Jurkat, Clone E6-1 (cell line): ENCODE measurements at places on chromosomes 3 and 15.

- no peak for DNase-seq
Observed at GRCh38 chr3:9204253-9204992, 45.0 kb downstream of the SRGAP3 start.

DNA sequence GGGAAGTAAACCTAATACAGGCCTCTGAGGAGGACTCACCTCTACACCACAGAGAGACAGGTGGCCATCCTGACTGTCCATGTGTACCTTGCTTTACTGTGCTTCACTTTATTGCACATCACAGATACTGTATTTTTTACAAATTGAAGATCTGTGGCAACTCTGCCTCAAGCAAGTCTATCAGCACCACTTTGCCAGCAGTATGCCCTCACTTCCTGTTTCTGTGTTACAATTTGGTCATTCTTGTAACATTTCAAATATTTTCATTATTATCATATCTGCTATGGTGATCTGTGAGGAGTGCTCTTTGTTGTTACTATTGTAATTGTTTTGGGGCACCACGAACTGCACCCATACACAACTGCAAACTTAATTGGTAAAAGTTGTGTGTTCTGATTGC, 78.0 kb downstream of the BBX start:
- DNase-seq: no peak

DNA sequence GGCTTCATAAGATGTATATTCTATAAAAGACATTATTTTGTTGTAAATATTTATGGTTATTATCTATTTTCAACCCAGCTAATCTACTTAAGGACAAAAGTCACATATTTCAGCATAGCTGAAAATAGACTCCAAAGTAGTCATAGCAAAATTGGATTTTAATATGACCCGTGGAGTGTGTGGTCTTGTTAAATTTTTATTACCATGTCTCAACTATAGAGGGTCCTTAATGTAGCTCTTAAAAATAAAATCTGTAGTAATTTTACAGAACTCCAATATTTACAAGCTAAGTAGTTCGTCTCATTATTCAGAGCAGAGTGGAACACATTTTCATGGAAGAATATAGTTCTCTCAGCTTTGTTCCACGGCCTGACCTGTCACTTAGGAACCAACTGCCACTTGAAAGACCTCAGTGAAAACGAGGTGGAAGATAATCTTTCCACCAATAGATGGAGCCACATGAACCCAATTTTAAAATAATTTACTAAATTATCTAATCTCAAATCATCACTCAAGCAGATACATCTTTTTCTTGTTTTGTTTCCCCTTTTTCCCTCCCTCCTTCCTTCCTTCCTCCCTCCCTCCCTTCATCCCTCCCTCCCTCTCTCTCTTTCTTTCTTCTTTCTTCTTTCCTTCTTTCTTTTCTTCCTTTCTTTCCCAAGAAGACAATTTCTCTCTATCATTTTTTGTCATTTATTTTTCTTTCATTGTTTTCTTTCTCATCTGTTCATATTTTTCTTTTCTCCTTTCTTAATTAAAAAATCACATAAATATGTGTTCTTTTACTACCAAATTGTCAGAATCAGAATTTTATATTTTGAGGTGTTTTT, 97.2 kb downstream of the CLDN1 start:
- peak; percentile 12 for DNase-seq

DNA sequence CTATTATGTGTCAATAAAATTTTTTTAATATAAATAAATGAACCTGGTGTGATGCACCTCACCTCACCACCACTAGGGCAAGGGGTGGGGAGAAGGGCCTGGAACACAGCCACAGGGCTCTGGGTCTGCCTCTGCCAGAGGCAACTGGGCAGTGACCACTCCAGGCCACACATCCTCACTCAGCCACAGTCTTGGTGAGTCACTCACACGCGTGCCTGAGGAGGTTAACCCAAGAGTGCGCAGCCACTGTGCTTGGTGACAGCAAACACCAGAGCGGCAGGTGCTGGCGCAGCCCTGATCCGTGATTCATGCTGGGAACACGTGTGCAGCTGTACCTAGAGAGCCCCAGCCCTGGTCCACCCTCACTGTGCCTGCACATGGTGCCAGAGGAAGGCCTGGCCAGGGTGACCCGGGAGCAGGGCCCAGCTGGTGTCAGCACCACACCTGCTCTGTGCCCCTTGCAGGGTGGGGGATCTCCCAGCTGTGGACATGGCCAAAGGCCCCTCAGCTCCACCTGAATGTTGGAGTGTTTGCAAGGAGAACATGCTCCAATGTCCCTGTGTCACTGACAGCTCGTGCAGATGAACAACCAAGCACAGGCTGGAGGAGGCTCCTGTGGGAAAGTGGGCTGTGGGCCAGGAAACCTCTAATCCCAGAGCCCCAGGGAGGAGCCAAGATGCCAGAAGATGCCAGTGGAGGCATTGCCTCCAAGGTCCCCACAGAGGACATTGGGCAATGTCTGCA, 2.1 kb downstream of the SLC41A3 start:
- no peak for DNase-seq

- no peak for DNase-seq
Observed at GRCh38 chr3:45626096-45626887, 31.7 kb downstream of the LIMD1 start.

DNA sequence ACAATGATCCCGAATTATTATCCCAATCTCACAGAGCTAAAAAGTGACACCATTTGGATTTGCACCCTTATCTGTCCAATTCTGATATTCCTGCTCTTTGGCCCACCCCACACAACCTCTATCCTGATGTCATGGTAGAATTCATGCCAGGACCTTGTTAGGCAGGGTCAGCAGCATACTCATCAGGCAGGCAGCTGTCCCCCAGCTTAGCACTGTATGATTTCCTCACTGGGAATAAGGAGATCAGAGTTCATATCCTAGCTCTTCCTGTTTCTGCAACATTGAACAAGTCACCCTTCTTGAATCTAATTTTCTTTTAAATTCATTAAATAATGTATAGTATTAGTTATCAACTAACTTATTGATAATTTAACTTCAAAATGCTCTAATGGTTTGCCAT, 12.0 kb upstream of the C3orf80 start:
- DNase-seq: no peak

DNA sequence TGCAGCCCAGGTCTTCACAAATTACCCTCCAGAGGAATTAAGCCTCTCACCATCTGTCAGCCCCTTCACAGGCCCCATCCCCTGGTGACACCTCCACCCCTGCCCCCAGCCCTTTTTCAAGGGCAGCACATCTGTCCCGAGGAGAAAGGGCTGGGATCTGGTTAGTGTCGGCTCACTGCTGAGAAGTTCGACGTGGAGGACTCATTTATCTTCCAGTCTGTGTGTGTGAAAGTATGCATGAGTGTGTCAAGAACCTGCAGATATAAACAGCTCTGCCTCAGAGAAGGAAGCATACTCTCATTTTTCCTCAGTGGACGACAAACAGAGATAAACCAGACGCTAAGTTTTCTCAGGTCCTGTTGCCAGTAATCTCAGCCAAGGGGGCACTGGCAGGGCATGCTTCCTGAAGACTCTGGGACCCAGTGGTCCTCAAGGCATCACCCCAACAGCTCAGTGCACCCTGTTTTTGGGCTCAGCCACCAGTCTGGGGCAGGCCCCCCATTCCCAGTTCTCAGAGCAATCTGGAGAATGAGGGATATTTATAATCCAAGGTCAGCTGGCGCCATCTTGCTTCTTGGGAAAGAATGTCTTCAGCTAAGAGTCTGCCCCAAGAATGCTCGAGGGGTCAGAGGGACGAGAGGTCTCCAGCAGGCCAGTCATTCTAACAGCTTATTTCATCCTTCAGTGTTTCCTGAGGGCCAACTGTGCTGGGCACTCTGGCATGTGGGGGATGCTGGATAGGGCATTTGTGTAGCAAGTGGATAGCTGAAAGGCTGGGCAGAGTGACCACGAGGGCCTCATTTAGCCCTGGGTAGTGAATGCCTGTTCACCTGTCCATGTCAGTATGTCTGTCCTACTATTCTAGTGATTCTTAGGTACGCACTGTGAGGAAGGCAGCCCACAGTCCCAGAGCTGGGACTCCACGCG, 73.6 kb downstream of the ADCY5 start:
- no peak for DNase-seq

DNA sequence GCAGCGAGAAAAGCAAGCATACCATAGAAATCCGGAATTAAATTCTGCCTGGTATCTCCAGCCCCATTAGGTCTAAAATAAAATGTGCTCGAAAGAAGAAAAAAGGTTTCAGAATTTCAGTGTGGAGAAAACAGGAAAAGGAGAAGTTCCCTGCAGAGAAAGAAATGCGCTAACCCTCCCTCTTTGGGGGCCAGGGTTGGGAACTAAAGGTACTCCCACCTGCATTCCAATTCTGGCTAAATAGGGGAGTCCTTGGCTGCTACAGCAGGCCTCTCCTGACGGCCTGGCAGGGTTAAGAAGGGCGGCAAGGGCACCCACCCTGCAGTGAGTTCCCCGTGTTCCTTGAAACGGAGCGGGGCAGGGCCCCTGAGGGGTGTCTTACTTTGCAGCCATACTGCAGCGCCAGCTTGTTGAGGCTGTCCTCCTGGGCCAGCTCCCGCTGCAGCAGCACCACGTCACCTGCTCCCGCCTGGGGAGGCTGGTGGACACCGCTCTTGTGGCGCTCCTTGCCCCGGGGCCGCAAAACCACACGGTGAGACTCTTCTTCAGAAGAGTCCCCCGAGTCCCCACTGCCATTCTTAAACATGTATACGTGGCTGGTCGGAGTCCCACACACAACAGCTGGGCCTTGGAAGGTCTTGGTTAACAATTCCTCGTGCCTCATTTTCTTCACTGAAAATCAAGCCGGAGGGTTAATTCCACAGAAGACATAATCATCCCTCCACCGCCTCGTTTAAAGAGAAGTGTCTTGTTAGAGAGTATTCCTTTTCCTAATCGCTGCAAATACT, 1.7 kb downstream of the LYSMD4 start:
- no peak for DNase-seq

DNA sequence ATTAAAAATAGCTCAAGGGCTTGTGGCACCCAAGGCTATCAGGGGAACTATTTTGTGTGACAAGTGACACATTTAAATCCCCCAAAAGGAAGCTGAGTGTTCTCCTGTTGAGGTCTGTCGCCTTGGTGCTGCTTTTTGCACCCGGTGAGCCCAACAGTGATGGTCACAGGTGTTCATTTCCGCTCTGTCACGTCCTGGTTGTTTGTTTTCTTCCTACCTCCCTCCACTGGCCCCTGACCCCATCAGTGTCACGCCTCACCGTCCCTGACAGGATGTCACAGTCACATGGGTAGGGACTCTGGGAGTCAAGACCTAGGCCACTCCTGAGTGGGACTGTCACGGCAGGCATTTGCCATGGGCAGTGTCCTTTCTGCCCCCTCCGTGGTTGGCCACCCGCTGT, 11.2 kb downstream of the SLCO3A1 start:
- no peak for DNase-seq

DNA sequence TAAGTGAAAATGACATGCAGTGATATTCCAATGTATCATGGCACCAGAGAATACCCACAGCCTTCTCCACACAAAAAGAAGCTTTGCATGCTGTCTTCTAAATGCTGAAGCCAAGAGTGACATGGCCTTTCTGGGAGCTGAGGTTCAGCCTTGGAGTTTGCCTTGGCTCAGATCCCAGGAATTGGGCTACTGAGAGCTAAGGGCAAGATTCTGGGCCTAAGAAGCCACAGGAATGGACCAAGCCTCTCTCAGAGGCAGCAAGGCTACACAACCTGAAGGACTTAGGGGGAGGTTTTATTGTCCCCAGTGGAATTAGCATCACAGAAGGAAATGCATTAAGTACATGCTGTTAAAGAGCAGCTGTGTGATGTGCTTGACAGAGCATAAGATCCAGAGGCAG, 1078.5 kb downstream of the TUSC7 start:
- DNase-seq: no peak

DNA sequence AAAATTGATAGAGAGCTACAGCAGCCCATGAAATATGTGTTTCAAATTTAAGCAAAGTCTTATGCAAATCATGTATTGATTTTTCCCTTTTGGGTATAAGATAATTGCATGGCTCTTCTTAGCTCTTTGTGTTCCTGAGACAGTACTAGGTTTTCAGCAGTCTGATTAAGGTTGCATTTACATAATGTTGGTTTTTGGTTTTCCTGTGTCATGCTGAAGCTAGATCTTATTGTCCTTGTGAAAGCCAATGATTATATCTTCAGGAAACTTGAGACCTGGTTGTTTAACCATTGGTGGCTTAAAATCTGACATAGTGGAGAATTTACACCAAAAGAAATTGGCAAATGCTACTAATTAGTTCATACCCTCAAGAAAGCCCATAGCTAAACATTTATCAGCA, 392.6 kb downstream of the ZPLD1 start:
- no peak for DNase-seq

- no peak for DNase-seq
Observed at GRCh38 chr15:66139591-66140207, 113.9 kb downstream of the MEGF11 start.

DNA sequence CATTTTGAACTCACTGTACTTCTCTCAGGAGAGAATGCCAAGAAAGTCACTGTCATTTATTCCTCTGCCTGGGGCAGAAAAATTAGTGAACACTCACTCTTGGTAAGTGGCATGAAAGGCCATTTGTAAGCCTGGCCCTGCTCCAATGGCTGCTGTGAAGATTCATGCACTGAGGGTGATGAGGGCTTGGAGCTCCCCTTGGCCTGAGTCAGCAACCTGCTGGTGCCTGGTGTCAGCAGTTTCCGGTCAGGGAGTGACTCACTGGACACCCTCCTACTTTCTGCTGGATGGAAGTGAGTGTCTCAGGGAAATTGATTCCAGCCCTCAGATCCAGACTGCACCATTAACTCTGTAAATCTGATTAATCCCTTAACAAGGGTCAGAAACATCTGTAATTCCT, 37.6 kb downstream of the TRA2B start:
- no peak for DNase-seq

- no peak for DNase-seq
Observed at GRCh38 chr3:143809121-143809621, 39.1 kb downstream of the SLC9A9 start.

- no peak for DNase-seq
Observed at GRCh38 chr15:101362986-101363566, 68.0 kb upstream of the SNRPA1 start.

DNA sequence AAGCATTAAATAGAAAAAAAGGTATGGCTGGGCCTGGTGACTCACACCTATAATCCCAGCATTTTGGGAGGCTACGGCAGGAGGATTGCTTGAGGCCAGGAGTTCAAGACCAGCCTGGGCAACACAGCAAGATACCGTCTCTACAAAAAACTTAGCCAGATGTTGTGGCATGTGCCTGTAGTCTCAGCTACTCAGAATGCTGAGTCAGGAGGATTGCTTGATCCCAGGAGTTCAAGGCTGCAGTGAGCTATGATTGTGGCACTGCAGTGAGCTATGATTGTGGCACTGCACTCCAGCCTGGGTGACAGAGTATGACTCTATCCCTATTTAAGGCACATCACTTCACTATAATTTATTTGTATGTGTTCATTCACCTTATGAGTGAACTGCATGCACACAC, 54.3 kb downstream of the SLC4A7 start:
- no peak for DNase-seq

DNA sequence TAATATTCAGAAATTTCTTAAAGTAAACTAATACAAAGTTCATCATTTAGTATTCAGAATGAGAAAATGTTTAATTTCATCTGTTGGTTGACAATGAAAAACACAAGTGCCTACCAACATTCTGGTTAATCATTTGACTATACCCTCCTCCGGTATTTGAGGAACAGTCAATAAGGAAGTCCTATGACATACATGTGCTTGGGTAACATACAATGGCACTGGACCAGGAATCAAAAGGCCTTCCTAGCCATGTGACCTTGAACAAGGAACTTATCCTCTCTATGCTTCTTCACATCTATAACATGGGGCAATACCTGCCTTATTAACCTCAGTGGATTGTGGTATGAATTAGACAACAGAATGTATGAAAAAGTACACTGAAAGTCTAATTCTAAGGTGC, 65.8 kb downstream of the ZNF280D start:
- DNase-seq: no peak

GRCh38 chr3:177263615-177264368, 66.5 kb upstream of the TBL1XR1 start:
- no peak for DNase-seq

GRCh38 chr3:65265511-65265910, 577.7 kb upstream of the ADAMTS9 start:
- DNase-seq: no peak
